ENCODE measurements at places on chromosomes 12 and 14. TPM values are rescaled to one million over a fixed set of nuclear protein-coding genes. Genes with fewer than 3 reads are reported as not detected.

Gene MGP
- not detected for total RNA-seq

- H3K27me3 ChIP-seq: no peaks in the 10 kb centered on the region
- peaks cover 25% of the 10 kb centered on the region for H3K4me1 ChIP-seq
- H3K27ac ChIP-seq: no peak overlapping the region
- no peak overlapping the region for H3K4me3 ChIP-seq
- H3K36me3 ChIP-seq: peaks cover 3% of the 10 kb centered on the region
- no peak for DNase-seq
Observed at GRCh38 chr12:11897923-11898322, 172.8 kb upstream of the BCL2L14 start.

Gene OR4E2
- not detected for total RNA-seq

Gene KRT78
- not detected for total RNA-seq

DNA sequence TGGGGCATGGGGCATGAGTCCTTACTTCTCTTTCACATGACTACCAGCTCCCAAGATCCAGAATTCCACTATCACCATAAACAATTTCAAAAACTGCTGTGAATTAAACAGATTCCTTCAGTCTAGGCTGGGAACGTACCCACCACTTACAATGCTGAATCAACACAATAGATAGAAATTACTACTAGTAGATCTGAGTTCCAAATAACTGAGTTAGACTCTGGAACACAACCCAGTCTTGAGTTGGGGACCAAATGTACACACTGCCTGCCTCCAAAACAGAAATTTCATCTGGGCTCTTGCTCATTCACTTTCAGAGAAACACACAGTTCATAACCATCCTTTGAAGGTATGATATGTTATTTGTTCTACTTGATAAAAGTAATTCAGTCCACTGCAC lies 8.9 kb downstream of the CORO1C start:
- H3K27ac ChIP-seq: no peak overlapping the region
- no peaks in the 10 kb centered on the region for H3K36me3 ChIP-seq
- peaks cover 32% of the 10 kb centered on the region for H3K4me1 ChIP-seq
- no peaks in the 10 kb centered on the region for H3K27me3 ChIP-seq
- no peak overlapping the region for H3K4me3 ChIP-seq
- no peak for DNase-seq

- DNase-seq: no peak
- no peak overlapping the region for H3K4me3 ChIP-seq
- no peak overlapping the region for H3K27ac ChIP-seq
- H3K4me1 ChIP-seq: no peaks in the 10 kb centered on the region
- H3K27me3 ChIP-seq: no peaks in the 10 kb centered on the region
Observed at GRCh38 chr12:4191642-4192041, 81.9 kb upstream of the CCND2 start.

DNA sequence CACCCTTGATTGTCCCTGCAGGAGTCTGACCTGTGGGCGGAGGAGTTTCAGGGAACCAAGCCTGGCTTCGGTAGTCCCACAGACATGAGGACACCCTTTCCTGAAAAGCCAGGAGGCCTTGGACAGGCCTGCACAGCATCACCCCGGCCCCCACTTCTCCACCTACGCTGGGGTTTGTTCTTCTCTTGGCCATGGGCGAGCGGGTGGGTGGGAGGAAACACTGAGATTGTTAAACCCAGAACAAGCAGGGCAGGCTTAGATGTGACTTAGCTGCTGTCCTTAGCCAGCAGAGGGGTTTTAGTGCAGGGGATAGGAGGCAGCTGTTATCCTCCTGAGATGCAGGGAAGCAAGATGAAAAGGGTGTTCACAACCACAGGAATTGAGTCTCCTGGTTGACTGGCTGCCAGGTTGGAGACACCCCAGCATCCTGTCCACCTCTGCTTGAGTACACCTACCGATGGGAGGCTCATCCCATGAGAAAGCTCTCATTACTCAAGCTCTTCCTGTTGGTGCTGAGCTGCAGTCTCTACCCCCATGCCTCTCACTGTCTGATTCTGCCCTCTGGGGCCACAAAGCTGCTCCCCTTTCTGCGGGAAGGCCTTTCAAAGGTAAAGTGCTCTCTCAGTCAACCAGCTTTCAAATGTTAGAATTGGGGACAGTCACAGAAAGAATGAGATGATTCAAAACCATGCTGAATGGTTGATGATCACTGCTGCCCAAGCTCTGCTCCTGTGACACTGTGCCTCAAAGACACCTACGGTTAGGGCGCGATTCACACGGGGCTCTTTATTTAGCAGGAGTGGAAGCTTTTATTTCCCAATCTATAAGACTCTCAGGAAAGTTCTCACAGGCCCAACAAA lies 86.3 kb downstream of the IRF2BPL start:
- no peak overlapping the region for H3K4me3 ChIP-seq
- peak overlapping the region; percentile 8 for H3K27ac ChIP-seq
- H3K36me3 ChIP-seq: no peaks in the 10 kb centered on the region
- H3K27me3 ChIP-seq: no peaks in the 10 kb centered on the region

Gene TAS2R8
- not detected for total RNA-seq

Gene HPD
- total RNA-seq: not detected

- no peaks in the 10 kb centered on the region for H3K4me1 ChIP-seq
- no peaks in the 10 kb centered on the region for H3K36me3 ChIP-seq
- no peak for DNase-seq
- H3K27ac ChIP-seq: no peak overlapping the region
- no peak overlapping the region for H3K4me3 ChIP-seq
Observed at GRCh38 chr12:115569345-115570068, 708.0 kb downstream of the MED13L start.

DNA sequence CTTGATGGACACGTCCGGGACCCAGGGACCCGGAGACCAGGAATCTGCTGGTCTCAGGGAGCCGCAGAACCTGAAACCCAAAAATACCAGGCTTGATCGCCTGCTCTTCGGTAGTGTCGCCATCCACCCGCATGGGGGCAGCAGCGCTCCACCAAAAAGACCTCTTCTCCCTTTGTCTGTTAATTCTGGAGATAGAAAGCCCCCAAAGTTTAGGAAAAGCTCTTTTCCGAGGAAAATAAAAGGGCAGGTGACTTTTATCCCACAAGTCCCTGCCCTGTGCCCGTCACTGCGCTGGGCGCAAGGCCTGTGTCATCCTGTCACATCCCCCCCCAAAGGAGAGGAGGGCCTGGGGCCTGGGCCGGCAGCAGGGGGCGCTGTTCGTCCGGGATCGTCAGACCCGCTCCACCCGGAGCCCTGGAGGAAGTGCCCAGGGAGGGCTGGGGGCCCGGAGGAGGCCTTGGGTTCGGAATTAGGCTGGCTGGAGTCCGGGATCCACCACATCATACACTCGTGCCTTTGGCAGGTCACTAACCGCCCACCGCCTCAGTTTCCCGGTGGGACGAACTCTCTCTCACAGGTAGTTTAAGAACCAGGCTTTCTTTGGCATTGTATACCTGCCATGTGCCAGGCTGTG lies 31.9 kb downstream of the DAD1 start:
- peak; percentile 95 for DNase-seq
- no peaks in the 10 kb centered on the region for H3K27me3 ChIP-seq
- peaks cover 25% of the 10 kb centered on the region for H3K36me3 ChIP-seq
- H3K4me1 ChIP-seq: peaks cover 84% of the 10 kb centered on the region
- peak overlapping the region; percentile 97 for H3K27ac ChIP-seq
- peak overlapping the region; percentile 74 for H3K4me3 ChIP-seq

Gene KLRC2
- total RNA-seq: not detected

Data from activated naive CD4-positive, alpha-beta T cell treated with anti-CD3 and anti-CD28 coated beads for 36 hours (primary cell).